Colonic mucosa (tissue), 4 donors: ENCODE measurements at places on chromosomes 12 and 14. TPM values are rescaled to one million over a fixed set of nuclear protein-coding genes. Genes with fewer than 3 reads are reported as not detected.

Gene NIN
- total RNA-seq, result 19.8 TPM

Gene MEG3
- 10.3 TPM for total RNA-seq

DNA sequence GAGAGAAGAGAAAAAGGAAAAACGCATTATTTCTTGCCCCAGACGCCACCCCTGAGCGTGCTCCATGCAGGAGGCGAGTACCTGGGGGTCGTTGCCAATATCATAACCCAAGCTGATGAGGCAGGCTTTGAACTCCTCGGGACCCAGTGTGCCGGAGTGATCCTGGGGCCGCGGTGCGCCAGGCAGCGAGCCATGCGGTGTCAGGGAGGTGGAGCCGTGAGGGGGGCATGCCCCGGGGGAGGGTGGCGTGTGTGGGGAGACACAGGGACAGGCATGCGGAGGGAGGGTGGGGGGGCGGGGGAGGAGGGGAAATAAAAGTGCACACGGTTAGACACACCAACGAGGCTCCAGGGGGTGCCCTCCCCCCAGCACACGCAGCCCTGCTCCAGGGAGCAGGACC lies 86.0 kb upstream of the ZFP36L1 start:
- no peak for DNase-seq

GRCh38 chr12:75959060-75959459 lies 72.5 kb downstream of the PHLDA1 start:
- DNase-seq, result no peak

- DNase-seq, result no peak
These were observed 82.5 kb downstream of the LMO3 start for GRCh38 chr12:16523284-16523950.
